Stimulated activated naive B cell treated with anti-CD40 and anti-IgM and Interleukin-4, amounts not matched to agents 10 μg/mL and 1 μg/mL and 100 μg/mL, for 72 hours (primary cell): ENCODE measurements at places on chromosomes 7 and 10.
A peak's percentile ranks its signal among the peaks of the same experiment; 100 is the strongest.

GRCh38 chr10:69936091-69936490 is 116.6 kb upstream of the MACROH2A2 start:
- no peaks in the 10 kb centered on the region for H3K36me3 ChIP-seq
- peak; percentile 24 for DNase-seq
- no peaks in the 10 kb centered on the region for H3K4me1 ChIP-seq

GRCh38 chr7:42694894-42695507 is 216.9 kb downstream of the C7orf25 start:
- H3K27ac ChIP-seq: no peak overlapping the region
- no peaks in the 10 kb centered on the region for H3K27me3 ChIP-seq
- H3K4me1 ChIP-seq: no peaks in the 10 kb centered on the region
- H3K4me3 ChIP-seq: no peak overlapping the region
- no peak for DNase-seq
- no peaks in the 10 kb centered on the region for H3K36me3 ChIP-seq

GRCh38 chr10:106609470-106610266 is 554.8 kb downstream of the SORCS1 start:
- no peak overlapping the region for H3K27ac ChIP-seq
- H3K4me1 ChIP-seq: no peaks in the 10 kb centered on the region
- DNase-seq: no peak

GRCh38 chr7:133614251-133614650 is 361.4 kb downstream of the EXOC4 start:
- no peak overlapping the region for H3K27ac ChIP-seq
- peaks cover 4% of the 10 kb centered on the region for H3K4me1 ChIP-seq
- H3K4me3 ChIP-seq: no peak overlapping the region
- DNase-seq: no peak
- H3K27me3 ChIP-seq: no peaks in the 10 kb centered on the region
- peaks cover 16% of the 10 kb centered on the region for H3K36me3 ChIP-seq

DNA sequence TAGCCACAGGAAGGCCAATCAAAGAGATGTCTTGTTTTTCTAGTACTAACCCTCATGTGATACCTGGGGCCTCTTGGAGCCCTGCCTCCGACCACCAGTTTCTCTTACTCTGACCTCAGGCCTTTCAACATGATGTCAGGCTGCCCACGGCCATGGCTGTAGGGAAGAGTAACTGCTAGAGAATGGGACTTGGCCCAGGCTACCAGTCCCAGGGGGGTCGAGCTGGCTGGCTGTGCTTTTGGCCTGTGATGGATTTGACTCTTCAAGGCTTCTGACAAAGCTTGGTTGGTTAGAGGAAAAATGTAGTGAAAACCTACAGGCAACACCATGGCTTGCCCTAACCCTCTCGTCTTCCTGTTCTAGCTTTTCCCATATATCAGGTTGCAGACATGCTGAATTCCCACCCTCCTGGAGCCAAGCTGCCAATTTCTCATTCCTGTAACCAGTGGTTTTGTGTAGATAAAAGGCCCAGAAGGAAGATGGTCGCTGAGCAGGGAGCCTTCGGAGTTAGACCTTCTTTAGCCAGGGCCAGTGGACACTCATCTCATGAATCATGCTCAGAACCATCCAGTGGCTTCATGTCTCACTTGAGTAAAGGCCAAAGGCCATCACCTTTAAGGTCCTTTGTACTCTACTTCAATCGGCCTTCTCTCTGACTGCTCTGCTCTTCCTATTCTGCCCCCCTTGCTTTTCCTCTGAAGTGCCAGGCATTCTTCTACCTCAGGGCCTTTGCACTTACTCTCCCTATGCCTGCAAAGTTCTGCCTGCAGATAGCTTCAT is 19.7 kb downstream of the SUFU start:
- H3K27me3 ChIP-seq: no peaks in the 10 kb centered on the region
- no peak overlapping the region for H3K27ac ChIP-seq
- H3K4me1 ChIP-seq: peaks cover 4% of the 10 kb centered on the region

GRCh38 chr7:128962899-128963298 is 25.2 kb downstream of the IRF5 start:
- no peak for DNase-seq
- peak overlapping the region; percentile 96 for H3K27ac ChIP-seq
- H3K36me3 ChIP-seq: peaks cover 52% of the 10 kb centered on the region
- no peaks in the 10 kb centered on the region for H3K27me3 ChIP-seq

- no peaks in the 10 kb centered on the region for H3K36me3 ChIP-seq
- H3K4me1 ChIP-seq: peaks cover 24% of the 10 kb centered on the region
- H3K27me3 ChIP-seq: peaks cover 5% of the 10 kb centered on the region
- DNase-seq: no peak
- no peak overlapping the region for H3K4me3 ChIP-seq
- no peak overlapping the region for H3K27ac ChIP-seq
These were observed 1.9 kb downstream of the COL1A2 start for GRCh38 chr7:94396596-94396995.

DNA sequence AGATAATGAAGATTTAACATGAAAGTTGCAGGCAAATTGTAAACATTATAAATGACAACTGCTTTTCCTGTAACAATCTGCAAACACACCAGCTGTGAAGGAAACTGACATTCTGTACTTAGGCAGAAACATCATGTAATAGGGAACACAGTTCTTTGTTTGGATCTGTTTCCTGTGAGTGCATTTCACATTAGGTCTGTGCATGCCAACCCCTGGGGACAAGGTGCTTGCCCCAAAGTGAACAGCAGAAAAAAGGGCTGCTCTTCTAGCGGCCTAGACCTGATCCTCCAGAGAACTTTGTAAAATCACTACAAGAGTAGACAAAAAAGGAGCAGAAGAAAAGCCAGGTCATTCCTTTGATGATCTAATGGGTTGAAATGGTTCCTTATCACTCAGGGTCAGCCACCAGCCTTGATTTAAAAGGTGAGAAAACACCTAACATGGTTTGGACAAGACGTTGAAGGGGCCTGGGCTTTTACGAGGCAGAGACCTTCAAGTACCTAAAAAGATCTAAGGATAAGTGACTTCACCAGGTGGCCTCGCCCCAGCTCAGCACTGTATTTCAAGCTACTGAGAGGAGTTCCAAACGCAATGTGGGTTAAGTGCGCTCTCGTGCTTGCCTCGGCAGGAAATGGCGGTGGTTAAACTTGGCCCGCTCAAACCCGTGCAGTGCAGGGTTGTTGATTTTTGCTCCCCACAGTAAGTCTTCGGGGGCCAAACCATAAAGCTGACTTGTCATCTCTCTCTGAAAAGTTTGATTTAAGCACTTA is 249.7 kb downstream of the CREB5 start:
- no peak overlapping the region for H3K4me3 ChIP-seq
- peaks cover 9% of the 10 kb centered on the region for H3K4me1 ChIP-seq
- H3K27me3 ChIP-seq: peaks cover 24% of the 10 kb centered on the region
- H3K36me3 ChIP-seq: peaks cover 4% of the 10 kb centered on the region
- no peak for DNase-seq

- no peak for DNase-seq
- no peaks in the 10 kb centered on the region for H3K36me3 ChIP-seq
- H3K4me1 ChIP-seq: peaks cover 4% of the 10 kb centered on the region
- no peak overlapping the region for H3K27ac ChIP-seq
These were observed 27.0 kb upstream of the ABI1 start for GRCh38 chr10:26887611-26888215.

GRCh38 chr7:99557940-99558305 is 519 bp upstream of the ZNF655 start:
- no peaks in the 10 kb centered on the region for H3K27me3 ChIP-seq
- H3K4me3 ChIP-seq: peak overlapping the region; percentile 100
- peaks cover 37% of the 10 kb centered on the region for H3K4me1 ChIP-seq
- peak overlapping the region; percentile 99 for H3K27ac ChIP-seq

- H3K4me3 ChIP-seq: peak overlapping the region; percentile 79
- H3K27ac ChIP-seq: peak overlapping the region; percentile 96
- H3K27me3 ChIP-seq: no peaks in the 10 kb centered on the region
- peaks cover 14% of the 10 kb centered on the region for H3K36me3 ChIP-seq
These were observed 9.1 kb downstream of the MDFIC start for GRCh38 chr7:114930829-114931655.

GRCh38 chr10:75736151-75736640 is 304.8 kb downstream of the LRMDA start:
- H3K36me3 ChIP-seq: no peaks in the 10 kb centered on the region
- H3K4me1 ChIP-seq: no peaks in the 10 kb centered on the region
- no peaks in the 10 kb centered on the region for H3K27me3 ChIP-seq
- H3K4me3 ChIP-seq: no peak overlapping the region
- DNase-seq: no peak

- no peak overlapping the region for H3K27ac ChIP-seq
- no peaks in the 10 kb centered on the region for H3K4me1 ChIP-seq
- H3K27me3 ChIP-seq: no peaks in the 10 kb centered on the region
- no peaks in the 10 kb centered on the region for H3K36me3 ChIP-seq
- no peak overlapping the region for H3K4me3 ChIP-seq
These were observed 316.1 kb downstream of the ADRA2A start for GRCh38 chr10:111392910-111393309.

DNA sequence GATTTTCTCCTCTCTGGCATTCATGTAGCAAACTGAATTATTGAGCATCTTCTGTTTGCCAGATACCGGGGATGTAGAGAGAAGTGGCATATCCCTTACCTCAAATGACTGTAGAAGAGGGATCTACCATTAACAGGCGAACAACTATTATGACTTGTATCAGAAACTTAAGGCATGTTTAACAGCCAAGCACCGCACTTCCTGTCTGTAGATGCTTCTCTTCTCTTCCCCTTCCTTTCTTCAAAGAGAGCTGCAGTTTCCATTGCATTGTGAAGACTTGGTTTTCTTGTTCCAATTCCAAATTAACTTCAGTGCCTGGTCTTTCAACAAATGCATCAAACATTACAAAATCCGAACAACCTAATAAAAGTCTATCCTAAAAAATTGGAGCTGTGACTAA is 49.3 kb downstream of the LRRC4 start:
- no peaks in the 10 kb centered on the region for H3K27me3 ChIP-seq
- no peak overlapping the region for H3K27ac ChIP-seq
- H3K36me3 ChIP-seq: peaks cover 74% of the 10 kb centered on the region
- H3K4me1 ChIP-seq: peaks cover 24% of the 10 kb centered on the region

GRCh38 chr10:17144757-17145156 is 15.1 kb upstream of the CUBN start:
- H3K27ac ChIP-seq: no peak overlapping the region
- peaks cover 14% of the 10 kb centered on the region for H3K36me3 ChIP-seq
- no peak overlapping the region for H3K4me3 ChIP-seq
- H3K27me3 ChIP-seq: no peaks in the 10 kb centered on the region
- no peak for DNase-seq

DNA sequence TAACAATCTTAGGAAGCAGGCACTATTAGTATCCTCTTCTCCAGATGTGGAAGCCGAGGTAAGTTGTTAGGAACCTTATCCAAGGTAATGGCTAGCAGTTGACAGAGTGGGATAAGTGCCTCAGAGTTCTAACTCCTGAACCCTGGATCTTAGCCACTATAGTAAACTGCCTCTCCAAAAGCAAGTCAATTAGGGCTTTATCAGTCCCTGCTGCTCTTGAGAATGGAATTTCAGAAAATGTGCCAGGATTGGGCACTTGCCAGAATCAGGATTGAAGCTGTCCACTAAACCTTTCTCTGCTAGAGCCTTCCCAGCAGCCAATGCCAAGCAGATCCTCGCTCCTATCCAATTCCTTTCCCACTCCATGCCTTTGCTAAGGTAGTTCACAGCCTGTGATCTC is 777.5 kb upstream of the POM121L12 start:
- H3K4me3 ChIP-seq: no peak overlapping the region
- no peaks in the 10 kb centered on the region for H3K36me3 ChIP-seq
- H3K27ac ChIP-seq: no peak overlapping the region
- H3K27me3 ChIP-seq: no peaks in the 10 kb centered on the region
- no peaks in the 10 kb centered on the region for H3K4me1 ChIP-seq
- no peak for DNase-seq

DNA sequence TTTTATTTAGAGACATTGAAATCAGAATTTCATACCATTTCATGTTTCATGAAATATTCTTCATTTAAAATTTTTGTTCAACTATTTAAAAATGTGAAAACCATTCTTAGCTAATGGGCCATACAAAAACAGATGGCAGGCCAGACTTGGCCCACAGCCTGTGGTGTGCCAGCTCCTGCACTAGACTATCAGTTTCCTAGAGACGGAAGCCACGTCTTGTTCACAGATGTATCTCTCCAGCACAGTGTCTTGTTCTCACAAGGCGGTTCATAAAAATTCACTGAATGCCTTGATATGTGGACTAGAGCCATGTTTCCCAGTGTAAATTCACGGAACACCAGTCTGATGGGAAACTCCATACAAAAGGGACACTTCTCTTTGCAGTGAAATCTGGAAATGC is 216.0 kb downstream of the KCNMA1 start:
- no peak overlapping the region for H3K27ac ChIP-seq
- DNase-seq: no peak
- H3K4me1 ChIP-seq: no peaks in the 10 kb centered on the region
- no peaks in the 10 kb centered on the region for H3K36me3 ChIP-seq
- H3K4me3 ChIP-seq: no peak overlapping the region

DNA sequence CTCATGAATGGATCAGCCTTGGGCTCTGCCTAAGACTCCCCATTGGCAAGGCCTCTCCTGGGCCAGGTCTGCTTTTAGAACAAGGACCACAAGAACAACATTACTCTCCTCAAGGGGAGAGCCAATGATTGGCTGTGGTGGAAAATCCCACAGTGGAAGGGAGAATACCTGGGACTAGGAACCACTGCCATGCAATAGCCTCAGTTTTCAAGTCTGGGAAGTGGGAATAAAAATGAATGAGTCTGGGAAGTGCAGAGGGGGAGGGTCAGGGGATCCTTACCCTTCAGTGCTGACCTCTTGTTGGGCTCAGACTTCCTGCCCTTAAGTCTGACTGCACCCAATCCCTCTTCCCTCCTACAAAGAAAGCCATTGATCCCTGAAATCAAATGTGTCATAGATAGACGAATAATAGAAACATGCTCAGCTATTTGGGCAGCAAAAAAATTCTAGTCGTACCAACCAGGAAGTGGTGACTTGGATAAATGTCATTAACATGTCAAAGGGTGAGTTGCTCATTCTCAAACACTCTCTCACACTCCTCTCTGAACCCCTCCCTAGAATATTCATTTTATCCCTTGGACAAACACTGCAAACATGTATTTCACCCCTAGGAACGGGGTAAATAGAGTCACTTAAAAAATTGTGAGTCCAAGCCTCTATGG is 123.6 kb downstream of the SH3PXD2A start:
- H3K27me3 ChIP-seq: peaks cover 3% of the 10 kb centered on the region
- no peaks in the 10 kb centered on the region for H3K4me1 ChIP-seq
- no peak for DNase-seq
- H3K27ac ChIP-seq: no peak overlapping the region
- H3K36me3 ChIP-seq: no peaks in the 10 kb centered on the region
- H3K4me3 ChIP-seq: no peak overlapping the region

GRCh38 chr10:22752272-22752889 is 38.0 kb upstream of the PIP4K2A start:
- no peak overlapping the region for H3K4me3 ChIP-seq
- no peak overlapping the region for H3K27ac ChIP-seq
- no peaks in the 10 kb centered on the region for H3K4me1 ChIP-seq
- no peak for DNase-seq
- no peaks in the 10 kb centered on the region for H3K36me3 ChIP-seq
- no peaks in the 10 kb centered on the region for H3K27me3 ChIP-seq
